ENCODE measurements at places on chromosomes 16 and 17. TPM values are rescaled to one million over a fixed set of nuclear protein-coding genes. Genes with fewer than 3 reads are reported as not detected.

The ALOX12 gene
- not detected for total RNA-seq

- no peaks in the 10 kb centered on the region for H3K36me3 ChIP-seq
- no peak overlapping the region for H3K27ac ChIP-seq
Observed at GRCh38 chr17:37813751-37814150, 68.9 kb upstream of the HNF1B start.

DNA sequence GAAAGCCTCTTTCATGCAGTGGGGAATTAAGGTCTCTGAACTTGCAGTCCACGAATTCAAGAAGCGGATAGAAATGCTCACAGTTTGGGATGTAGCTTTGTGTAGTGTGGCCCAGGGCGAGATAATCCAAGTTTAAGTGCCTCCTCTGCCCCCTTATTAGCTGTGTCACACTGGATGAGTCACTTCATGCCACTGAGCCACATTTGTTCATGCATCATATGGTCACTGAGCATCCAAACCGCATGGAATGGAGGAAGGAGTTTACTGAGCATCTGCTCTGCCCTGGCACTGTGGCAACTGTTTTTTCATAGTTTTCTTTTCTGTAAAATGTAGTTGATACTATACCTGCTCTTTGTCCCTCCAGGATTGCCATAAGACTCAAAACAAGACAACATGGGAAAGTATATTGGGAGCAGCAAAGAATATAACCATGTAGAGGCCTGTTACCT lies 15.1 kb upstream of the DHX8 start:
- no peak overlapping the region for H3K4me3 ChIP-seq
- DNase-seq, result no peak
- H3K27ac ChIP-seq, result no peak overlapping the region
- no peaks in the 10 kb centered on the region for H3K36me3 ChIP-seq
- H3K4me1 ChIP-seq, result peaks cover 13% of the 10 kb centered on the region
- H3K27me3 ChIP-seq, result no peaks in the 10 kb centered on the region

- H3K27ac ChIP-seq, result no peak overlapping the region
- no peak for DNase-seq
- no peak overlapping the region for H3K4me3 ChIP-seq
- no peaks in the 10 kb centered on the region for H3K4me1 ChIP-seq
- H3K27me3 ChIP-seq, result peaks cover 25% of the 10 kb centered on the region
- no peaks in the 10 kb centered on the region for H3K36me3 ChIP-seq
Observed at GRCh38 chr16:77213542-77214106, 14.4 kb downstream of the SYCE1L start.

The MT1F gene
- not detected for total RNA-seq

The MAPT gene
- 120 TPM for total RNA-seq

DNA sequence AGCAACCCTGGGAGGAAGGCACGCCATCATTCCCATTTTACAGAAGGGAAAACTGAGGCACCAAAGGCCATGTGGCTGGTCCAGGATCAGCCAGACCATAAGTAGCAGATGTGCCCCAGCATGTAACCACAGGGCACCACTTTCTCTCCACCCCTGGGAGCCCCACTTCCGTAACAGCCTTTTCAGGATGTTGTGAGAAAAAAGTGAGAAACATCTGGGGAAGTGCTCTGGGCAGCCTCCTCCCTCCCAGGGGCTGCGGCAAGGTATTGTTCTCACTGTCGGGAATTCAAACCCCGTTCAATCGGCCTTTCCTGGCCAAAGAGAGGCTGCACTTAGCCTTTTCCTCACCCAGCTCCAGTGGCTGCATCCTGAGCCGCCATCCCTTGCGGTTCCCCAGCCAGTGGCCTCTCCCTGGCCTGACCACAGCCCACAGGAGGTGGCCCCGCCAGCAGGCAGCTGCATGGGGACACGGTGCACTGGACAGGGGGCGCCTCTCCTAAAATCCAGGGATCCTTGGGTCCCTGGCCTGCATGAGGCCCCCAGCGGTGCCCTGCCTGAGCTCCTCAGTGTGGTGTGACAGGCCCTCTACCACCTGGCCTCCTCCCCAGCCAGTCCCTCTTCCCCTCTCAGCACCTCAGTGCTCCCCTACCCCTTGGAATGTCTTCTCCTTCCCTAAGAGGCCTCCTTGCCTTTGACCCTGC lies 5.7 kb upstream of the CDH5 start:
- H3K27me3 ChIP-seq, result no peaks in the 10 kb centered on the region
- peaks cover 8% of the 10 kb centered on the region for H3K4me1 ChIP-seq

DNA sequence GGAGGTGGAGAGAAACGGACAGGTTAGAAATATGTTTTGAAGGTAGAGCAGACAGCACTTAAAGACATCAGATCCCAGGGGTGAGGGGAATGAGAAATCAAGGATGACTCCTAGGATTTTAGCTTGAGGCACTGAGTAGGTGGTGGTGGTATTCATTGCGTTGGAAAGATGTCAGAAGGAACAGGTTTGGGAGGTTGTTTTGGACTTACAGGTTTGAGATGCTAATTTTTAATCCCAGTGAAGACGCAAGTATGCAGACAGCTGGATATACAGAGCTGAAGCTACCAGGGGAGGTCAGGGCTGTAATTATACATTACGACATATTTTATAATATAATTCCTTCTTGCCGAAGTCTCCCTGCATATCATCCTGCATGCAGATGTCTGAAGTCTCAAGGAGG lies 433.3 kb downstream of the XYLT1 start:
- H3K4me1 ChIP-seq, result no peaks in the 10 kb centered on the region
- no peaks in the 10 kb centered on the region for H3K36me3 ChIP-seq
- no peaks in the 10 kb centered on the region for H3K27me3 ChIP-seq
- H3K4me3 ChIP-seq, result no peak overlapping the region

The RAP1GAP2 gene
- total RNA-seq, result 1.8 TPM

Measured in gastrocnemius medialis (tissue), 4 donors.